ENCODE measurements at places on chromosomes 16 and 17.
A peak's percentile ranks its signal among the peaks of the same experiment; 100 is the strongest.

GRCh38 chr16:52584354-52585320, 37.7 kb upstream of the TOX3 start:
- DNase-seq = no peak

- DNase-seq = peak; percentile 72
Observed at GRCh38 chr16:1990351-1991134, 773 bp downstream of the SYNGR3 start.

DNA sequence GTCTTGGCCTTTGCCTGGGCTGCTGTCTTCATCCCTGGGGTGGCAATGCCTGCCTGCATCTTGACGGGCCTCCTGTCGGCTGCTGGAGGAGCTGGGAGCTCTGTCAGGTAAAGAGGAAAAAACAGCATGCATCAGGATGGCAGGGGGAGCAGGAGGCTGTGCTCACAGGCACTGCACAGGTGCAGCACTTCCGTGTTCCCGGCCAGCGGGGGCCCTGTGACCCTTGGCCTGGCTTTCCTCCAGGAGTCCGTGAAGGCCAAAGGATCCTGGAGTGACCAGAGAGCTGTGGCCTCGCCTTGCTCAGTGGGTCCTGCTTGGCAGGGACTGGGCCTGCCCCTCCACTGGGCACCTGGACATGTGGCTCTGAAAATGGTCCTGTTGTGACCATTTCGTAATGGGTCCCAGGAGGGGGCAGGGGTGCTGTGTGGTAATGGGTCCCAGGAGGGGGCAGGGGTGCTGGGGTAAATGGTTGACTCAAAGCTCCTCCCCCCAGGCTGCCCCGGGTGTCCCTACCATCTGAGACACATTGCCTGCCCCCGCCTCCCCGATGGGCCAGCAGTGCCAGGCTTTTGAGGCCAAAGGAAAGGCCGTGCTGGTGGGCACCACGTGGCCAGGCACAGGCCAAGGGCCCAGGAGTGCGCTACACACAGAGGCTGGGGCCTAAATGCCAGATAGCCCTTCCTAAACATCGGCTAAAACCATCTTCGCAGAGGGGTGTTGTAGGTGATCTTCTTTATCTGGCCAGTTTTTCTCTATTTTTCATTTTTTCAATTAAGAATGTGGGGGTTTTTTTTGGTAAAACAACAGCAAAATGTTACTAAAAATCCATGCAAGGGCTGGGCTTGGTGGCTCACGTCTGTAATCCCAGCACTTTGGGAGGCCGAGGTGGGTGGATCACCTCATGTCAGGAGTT, 4.0 kb upstream of the FASN start:
- no peak for DNase-seq

- DNase-seq = no peak
Observed at GRCh38 chr17:65586899-65587298, 25.5 kb upstream of the AXIN2 start.

DNA sequence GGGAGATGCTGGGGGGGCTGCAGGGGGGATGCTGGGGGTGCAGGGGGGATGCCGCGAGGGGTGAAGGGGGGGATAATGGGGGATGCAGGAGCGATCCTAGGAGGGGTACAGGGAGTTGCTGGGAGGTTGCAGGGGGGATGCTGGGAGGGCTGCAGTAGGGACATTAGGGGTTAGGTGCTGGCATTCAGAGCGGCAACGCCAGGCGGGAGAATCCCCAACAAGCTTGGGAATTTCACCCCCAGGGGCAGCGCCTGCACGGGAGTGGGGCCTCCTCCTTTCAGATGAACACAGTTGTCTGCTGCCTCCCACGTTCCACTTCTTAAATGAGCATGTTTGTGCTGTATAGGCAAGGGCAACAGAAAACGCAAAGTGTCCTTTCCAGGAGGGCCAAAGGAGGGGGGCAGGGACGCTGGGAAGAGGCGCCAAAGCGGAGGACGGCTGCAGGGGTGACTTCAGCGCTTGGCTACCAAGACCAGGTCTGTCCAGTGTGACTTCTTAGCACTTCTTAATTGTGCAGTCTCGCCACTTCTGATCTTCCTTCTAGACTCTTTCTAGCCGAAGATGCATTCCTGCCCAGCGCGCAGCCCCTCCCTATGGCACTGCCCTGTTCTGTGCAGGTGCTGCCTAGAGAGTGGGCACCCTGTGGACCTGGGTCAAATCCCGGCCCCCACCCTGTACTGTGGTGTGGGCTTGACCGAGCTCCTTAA, 2.0 kb upstream of the SLC6A4 start:
- no peak for DNase-seq

GRCh38 chr16:56998861-56999260, 9.5 kb downstream of the NLRC5 start:
- no peak for DNase-seq

DNA sequence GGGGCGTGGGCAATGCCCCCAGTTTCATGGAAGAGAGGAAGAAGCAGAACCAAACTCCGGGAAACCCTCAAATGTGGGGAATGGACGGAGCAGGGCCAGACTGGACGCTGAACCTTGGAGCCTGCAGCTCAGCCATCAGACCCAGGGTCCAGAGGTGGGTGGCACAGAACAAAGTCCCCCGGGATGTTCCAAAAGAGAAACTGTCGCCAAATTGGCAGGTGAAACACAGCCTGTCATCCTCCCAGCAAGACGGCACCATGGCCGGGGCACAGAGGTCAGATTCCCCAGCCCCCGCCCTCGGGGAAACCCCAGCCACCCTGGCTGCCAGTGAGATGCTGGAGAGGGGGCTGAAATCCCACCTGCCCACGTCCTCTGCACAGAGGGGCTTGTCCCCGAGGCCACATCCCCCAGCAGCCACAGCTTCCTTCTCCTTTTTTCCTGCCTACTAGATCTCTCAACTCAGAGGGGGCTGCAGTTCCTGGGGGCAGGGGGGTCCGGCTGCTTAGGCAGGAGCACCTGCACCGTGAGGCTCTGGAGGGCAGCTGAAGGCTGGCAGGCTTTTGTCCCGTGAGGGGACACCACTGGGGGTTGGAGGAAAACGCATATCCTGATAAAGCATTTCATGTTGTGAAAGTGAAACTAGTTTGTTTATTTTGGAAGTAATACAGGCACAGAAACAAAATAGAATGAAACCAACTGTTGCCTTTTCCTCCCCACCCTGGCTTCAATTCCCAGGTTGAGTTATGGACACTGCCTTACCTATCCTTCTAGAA, 1.2 kb upstream of the SECTM1 start:
- DNase-seq = no peak

DNA sequence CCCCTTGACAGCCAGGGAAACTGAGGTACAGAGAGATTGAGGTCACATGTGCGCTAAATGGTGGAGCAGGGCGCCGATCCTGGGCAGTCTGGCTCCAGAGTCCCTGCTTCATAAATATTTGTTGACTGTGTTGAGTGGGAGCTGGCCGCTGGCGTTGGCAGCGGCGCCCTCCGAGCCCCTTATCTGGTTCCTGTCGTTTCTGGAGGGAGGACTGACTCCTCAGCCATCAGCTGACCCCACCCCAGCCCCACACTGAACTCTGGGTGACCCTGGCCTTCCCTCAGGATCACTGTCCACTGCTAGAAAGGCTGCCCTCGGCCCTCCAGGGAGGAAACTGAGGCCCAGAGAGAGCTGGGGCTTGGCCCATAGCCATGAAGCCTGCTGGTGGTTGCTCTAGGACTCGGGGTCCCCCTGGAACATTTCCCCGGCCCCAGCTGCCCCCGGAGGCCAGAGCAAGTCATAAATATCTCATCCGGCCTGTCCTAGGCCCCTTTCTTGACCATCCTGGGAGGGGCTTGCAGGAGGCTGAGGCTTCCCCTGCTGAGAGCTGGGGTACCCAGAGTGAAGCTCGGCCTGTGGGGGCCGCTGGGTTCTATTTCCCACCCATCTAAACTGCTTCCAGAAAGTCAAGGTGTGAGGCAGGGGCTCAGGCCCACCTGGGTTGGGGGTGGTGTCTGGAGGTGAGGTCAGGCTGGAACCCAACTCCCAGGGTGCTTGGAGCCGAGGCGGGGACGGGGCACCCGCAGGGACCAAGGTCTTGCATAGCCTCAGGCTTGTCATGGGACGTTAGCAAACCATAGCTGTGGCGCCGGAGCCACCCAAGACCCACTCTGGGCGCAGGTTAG, 51.7 kb upstream of the GSE1 start:
- DNase-seq = no peak

DNA sequence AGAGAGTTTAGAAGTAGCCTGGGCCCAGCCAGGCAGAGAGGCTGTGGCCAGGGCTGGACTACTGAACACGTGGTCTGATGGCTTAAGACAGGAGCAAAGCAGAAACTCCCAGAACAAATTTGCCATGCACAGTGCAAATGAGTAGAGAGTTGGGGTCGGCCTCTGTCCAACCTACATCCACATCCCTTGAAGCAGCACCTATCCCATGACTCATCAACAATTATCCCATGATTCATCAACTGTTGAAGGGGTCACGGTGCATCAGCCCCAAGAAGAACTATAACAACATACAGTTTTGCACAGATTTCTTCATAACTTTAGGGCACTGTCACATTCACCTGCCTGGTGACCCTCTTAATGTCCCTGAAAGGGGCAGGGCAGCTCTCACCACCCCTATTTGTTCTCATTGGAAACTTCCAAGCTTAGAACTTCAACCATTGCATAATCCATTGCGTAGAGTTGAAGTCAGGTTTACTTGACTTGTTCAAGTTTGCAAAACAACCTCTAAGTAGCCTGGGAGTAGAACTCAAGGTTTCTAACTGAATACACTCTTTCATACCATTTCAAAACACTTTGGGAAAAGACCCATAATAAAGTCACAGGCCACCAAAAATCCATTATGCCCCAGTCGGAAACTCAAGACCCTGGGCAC, 235.2 kb upstream of the CDH5 start:
- DNase-seq = no peak

GRCh38 chr16:69916462-69916861, 34.7 kb upstream of the CLEC18A start:
- DNase-seq = no peak

DNA sequence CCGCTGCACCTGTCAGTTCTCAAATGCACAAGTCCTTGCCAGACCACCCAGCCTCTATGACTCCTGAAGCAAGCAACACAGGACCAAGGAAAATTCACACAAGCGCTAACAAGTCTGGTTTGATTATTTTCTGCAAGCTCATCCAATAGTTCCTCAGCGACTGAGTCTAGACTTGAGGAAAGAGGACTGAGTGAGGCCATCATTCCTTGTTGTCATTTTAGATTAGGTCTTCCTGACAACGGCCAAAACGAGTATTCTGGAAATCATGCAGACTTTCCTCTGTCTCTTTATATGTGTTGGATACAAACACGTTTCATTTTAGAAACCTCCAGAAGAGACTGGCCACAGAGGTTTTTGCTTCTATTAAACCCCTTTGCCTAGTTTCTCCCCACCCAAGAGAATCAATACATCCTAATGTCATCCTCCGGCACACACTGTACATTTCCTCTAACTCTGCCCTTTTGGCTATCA, 561 bp downstream of the CCDC47 start:
- no peak for DNase-seq

DNA sequence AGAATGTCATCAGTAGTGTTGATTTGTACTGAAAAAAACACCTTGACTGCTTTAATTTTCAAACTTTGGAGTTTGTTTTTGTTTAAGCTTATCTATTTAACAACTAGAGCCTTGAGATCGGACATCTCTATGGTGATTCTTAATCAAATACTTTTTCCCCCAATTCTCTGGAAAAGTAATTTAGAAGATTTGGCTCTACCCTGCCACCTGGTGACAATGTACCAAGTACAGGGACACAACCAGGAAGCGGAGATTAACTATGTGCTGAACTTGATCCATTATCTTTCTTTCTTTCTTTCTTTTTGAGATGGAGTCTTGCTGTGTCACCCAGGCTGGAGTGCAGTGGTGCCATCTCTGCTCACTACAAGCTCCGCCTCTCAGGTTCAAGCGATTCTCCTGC, 30.8 kb downstream of the USP43 start:
- DNase-seq = no peak

DNA sequence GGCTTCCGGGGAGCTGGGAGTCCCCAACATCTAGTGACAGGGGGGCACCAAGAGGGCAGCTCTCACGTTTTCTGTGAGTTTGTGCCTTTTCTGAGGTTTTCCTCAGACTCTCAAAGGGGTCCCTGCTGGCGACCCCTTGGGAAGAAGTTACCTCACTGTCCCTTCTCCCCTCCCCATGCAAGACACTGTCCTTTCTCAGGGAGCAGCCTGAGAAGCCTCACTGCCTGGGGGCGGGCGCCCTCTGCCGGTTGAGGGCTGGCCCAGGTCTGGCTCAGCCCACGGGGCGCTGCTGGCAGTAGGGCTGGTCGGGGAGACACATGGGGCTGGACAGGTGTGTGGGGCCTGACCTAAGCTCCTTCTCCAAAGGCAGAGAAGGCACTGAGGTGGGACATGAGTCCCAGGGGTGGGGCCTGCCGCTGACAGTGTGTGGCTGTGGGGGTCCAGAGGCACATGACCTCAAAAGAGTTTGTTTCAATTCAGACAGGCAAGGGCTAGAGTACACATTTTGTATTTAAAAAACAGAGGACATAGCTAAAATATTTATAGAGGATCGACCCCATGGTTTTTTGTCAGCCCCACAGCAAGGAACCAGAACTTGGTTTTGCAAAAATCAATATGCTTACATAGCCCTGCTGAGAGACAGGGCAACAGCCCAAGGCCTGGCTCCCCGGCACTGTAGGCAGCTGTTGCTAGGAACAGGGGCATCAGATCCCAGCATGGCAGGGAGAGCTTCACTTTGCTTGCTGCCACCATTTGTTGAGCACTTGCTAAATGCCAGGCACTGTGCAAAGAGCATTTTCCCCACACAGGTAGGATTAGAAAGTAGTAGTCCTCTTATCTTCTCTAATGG, 18.5 kb upstream of the ALDH3A1 start:
- DNase-seq = peak; percentile 57

DNA sequence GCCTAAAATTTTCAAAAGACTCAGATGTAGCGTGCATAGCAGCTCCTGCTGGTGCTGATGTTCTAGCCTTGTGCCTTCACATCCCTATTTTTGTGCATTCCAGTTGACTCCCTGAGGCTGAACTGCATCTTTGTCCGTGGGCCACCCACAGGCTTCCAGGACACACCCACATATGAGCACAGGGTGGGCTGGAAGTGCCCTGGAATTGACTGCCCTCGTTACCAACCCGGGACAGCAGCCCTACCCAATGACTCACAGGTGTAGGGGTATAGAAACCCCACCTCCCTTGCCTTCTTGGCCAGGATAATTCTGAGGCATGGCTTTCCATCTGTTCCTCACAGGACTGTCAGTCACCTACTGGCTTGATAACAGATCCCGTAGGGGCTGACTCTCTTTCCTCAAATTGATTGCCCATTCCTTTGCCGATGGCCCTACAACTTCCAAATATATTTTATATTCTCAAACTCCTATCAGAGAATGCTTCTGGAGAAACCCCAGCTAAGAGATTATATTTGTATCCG, 65.9 kb upstream of the CDH13 start:
- DNase-seq = no peak

Data from NCI-H1930 (cell line).